ENCODE measurements at places on chromosomes 11 and 22.

- no peak for DNase-seq
Measured at GRCh38 chr22:24106385-24107381, 74.6 kb upstream of the SUSD2 start.

DNA sequence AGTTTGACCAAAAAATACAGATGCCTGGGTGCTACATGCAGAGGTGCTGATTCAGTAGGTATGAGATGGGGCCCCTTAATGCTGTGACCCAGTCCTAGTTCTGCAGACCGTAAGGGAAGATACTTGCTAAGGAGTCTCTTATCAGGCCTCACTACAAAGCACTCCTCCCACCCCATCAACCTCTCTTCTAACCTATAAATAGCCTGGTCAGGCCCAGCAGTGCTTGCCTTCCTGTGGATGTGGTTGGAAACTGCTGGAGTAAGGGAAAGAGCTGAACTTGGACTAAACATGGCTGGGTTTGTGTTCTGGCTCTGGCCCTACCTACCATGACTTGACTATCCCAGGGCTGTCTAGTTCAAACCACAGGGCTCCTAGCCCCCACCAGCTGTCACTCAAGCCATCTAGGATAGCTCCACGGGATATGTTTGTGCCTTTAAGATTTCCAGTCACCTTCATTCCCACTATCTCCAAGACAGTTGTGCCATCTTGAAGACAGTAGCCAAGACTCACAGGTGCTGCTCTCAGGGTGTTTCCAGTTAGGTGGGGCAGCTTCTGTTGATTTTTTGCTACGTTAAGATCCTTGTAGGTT is 9.5 kb upstream of the DKK3 start:
- no peak for DNase-seq

DNA sequence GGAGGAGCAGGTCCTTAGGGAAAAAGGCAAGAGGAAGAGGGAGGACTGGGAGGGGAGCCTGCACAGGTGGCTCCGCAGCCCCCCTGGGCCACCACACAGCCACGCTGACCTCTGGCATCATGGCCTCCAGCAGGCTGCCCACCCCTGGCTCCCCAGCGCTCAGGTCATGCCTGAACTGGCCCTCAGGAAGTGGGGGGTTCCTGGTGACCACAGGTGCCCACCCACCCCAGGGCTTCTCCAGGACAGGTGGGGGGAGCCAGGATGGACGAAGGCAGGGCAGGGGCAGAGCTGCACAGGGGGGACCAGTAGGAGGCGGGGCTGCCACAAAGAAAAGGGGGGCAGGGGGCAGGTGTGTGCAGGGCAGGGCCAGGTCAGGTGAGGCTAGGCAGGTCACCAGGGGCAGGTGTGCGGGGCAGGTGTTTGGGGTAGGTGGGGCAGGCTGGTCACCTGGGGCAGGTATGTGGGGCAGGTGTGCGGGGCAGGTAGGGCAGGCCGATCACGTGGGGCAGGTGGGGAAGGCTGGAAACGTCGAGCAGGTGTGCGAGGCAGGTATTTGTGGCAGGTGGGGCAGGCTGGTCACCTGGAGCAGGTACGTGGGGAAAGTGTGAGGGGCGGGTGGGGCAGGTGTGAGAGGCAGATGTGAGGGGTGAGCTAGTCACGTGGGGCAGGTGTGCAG is 997 bp downstream of the DEAF1 start:
- no peak for DNase-seq

DNA sequence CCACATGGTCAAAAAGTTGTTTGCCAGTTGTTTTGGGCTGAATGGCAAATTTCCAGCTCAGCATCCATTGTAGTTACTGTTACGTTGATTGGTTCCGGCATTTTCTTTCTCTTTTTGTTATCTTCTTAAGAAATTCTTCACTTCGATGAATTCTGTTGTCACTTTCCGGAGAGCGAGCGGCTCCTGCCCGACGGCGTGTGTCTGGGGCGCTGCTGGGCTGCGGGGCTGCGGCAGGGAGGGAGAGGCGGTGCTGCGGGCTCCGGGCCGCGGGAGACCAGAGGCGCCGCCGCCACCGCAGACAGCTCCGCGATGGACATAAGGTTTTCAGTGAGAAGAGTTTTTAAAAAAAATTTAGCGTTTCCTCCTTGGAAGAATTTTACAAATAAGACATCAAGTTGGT is 117.4 kb downstream of the RRM1 start:
- no peak for DNase-seq

DNA sequence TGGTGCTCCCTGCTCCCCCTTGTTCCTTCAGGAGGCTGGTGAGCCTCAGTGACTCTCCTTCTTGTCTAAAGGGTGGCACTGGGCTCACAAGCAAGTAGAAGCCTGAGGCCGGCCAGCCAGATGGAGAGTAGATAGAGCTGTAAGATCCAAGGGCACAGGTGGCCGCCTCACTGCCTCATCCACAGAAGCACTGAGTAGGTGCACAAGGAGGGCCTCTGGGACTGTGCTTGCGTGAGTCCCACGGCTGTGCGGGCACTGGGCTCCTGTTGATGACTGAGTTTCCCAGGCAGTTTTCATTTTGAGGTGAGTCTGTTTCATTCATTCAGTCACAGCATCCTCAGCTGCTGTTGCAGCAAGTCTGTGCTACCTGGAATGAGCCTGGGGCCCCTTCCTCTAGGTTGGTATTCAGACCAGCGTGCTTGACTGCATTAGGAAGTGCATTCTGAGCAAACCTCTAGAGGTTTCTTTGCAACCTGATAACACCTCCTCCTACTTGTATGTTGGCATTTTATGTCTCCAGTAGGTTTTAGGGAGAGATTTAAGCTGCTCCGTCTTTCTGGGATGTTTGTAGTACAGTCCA is 184.0 kb downstream of the TBC1D22A start:
- no peak for DNase-seq

DNA sequence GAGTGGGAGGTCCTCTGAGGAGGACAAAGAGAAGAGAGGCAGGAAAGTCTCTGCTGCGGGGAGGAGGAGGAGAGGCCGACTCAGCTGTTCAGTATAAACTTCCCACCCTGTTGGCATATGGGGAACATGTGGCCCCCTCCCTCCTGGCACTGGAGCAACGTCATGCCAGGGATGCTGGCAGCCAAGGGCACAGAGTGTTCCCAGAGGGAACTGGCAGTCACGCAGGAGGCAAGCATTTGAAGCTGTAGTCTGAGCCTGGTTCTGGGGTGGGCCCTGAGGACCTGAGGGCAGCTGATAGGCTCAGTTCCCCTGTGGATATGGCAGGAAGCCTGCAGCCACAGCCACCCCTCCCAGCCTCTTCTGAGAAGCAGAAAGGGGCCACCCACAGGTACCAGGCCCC is 67.1 kb upstream of the TSPAN18 start:
- no peak for DNase-seq

- no peak for DNase-seq
Measured at GRCh38 chr11:76459299-76459698, 14.5 kb downstream of the EMSY start.

GRCh38 chr11:121777056-121777455 is 324.3 kb upstream of the SORL1-AS1 start:
- no peak for DNase-seq

- no peak for DNase-seq
Measured at GRCh38 chr22:45834241-45834640, 142.7 kb downstream of the WNT7B start.

- DNase-seq: no peak
Measured at GRCh38 chr22:19480173-19480568, 451 bp downstream of the CDC45 start.

DNA sequence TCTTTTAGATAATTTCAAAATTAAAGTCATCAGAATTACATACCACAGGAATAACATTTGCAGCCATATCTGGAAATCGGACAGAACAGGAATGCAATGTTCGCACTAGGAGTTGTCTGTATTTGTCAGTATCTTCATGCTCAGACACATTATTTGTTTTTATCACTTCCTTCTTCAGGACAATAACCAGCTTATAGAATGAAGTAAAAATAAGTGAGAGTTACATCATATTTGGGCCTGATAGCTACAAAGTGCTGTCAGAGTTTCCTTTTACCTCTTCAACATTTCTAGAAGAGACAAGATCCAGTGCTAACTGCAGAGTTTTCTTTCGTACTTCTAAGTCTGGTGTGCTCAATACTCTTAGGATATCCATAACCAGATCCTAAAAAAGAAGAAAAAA is 18.9 kb downstream of the COPB1 start:
- DNase-seq: no peak

- DNase-seq: no peak
Measured at GRCh38 chr22:29563652-29564460, 10.3 kb upstream of the THOC5 start.

- no peak for DNase-seq
Measured at GRCh38 chr11:83976086-83976485, 689.9 kb upstream of the CCDC90B start.

DNA sequence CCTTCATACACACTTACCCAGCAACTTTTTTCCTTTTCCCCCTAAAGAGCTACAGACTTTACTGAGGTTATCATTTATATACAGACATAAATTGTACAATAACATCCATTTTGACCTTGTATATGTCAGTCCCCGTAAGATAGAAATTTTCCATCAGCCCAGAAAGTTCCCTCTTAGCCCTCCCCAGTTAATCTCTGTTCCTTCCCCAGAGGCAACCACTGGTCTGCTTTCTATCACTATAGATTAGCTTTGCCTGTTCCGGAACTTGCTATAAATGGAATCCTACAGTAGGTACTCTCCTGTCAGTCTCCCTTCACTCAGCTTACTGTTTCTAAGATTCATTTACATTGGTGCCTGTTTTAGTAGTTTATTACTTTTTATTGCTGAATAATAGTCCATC is 54.9 kb downstream of the TSPAN18 start:
- no peak for DNase-seq

DNA sequence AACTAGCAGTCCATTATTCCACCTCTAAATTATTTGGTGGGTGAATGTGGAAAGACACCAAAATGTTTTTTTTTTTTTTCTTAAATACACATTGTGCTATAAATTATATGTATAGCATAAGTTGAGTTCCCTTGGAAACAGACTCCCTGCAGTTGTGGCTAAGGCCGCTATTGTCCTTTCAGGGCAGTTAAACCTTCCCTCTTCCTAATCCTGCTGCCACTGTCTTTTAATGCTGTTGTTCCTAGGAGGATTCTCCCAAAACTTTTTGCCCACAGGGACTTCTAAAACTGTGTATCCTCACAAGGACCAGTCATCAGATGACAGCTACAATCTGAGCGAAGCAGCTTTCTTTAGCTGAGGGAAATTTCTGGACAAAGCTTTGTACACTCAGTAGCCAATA is 478.9 kb upstream of the CHORDC1 start:
- DNase-seq: no peak

- DNase-seq: no peak
Measured at GRCh38 chr11:19811380-19811779, 98.7 kb downstream of the NAV2 start.

DNA sequence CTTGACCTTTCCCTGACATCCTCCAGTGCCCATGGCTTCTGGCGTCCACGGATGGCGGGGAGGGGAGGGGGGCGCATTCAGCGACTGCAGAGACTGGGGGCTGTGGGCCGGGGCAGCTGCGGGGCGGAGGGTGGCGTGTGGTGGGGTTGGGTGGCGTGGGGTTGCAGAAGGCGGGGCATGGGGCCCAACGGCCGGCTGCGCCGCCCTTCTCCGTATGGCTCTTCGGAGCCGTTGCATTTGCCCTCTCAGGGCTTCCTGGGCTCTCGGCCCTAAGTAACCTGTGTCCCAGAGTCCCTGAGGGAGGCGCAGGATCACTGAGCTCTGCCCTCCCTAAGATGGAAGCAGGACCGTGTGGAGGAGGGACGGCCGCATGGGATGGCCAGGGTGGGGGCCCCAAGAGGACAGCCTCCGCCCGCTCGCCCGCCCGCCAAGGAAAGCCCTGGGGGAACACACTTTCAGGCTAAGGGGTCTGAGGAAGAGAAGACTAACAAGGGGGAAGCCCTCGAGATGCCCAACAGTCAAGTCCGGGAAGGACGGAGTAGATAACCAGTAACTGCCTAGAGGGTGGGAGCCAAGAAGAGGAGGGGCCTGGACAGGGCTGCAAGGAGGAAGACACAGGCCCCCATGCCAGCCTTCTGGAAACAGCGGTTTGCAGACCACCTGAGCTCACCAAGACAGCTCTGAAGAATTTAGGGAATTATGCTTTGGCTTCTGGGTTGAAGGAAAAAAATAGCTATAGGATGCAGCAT is 9.2 kb upstream of the AIFM3 start:
- DNase-seq: no peak

GRCh38 chr22:17043521-17043920 is 35.5 kb upstream of the GAB4 start:
- DNase-seq: no peak

DNA sequence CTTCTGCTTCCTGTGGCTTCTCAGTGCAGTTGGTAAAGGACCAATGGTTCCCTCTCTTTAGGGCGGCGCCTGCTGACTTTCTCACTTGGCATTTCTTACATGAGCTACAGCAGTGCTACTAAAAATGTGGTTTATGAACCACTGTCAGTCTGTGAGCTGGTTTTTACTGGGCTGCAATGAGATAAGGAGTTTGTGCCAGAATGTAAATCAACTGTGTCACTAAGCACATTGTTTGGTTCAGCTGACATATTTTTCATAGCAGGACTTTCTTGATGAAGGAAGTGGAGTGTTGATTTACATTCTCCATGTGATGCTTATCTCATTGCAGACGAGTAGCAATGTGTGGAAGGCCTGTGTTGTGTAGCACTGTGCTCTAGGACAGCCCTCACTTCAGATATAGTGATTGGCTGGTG is 463.3 kb downstream of the SOX6 start:
- DNase-seq: no peak

DNA sequence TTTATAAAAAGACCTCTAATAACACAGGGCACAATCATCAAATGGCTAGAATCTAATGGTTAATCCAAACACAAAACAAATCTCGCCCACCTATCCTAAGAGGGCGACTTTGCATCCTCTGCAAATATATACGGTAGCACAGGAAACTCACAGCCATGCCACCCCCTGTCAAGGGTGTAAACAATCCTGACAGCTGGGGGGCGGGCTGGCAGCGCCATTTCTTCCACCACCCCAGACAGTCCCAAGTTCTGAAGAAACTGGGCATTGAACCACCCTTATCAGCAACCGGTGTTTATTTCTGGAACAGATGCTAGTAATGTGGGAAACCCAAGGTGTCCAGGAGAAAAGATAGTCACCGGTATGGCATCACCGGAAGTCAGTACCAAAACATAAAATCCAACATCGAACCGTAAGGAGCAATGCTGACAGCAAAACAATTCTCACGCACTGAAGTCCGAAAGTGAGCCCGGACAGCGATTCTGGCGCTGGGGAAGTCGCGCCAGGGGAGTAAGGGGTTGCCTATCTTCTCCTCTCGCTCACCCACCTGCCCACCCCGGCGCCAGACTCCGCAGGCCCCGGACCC is 825 bp downstream of the FBXO3 start:
- no peak for DNase-seq

- no peak for DNase-seq
Measured at GRCh38 chr22:25083807-25084200, 115.9 kb upstream of the CRYBB3 start.

Measured in activated CD8-positive, alpha-beta memory T cell treated with anti-CD3 and anti-CD28 coated beads for 48 hours (primary cell).